ENCODE measurements at places on chromosomes 7 and 10. TPM values are rescaled to one million over a fixed set of nuclear protein-coding genes. Genes with fewer than 3 reads are reported as not detected.
A peak's percentile ranks its signal among the peaks of the same experiment; 100 is the strongest.

- DNase-seq: no peak
Observed at GRCh38 chr7:36775676-36776075, 51.4 kb upstream of the AOAH start.

DNA sequence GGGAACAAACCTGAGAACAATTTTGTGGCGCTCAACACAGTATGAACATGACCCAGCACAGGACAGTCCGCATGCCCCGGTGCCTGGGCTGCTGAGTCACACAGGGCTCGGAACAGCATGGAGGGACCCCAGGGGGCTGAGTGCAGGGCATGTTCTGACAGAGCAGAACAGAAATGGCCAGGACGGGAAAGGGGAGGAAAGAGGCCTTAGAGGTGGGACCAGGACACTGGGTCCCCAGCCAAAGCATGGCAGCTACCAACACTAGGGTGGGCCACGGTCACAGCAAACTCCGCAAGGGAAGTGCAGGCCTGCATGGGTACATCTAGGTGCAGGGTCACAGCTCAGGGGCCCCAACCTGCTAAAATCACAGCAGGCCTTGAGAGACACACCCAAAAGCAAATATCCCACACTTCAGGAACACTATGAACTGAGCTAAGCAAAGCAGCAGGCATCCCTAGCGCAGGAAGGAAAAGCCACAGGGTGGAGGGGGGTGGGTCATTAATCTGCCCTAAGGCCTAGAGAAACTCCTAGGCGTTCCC, 5.6 kb downstream of the IMPDH1 start:
- no peak for DNase-seq

DNA sequence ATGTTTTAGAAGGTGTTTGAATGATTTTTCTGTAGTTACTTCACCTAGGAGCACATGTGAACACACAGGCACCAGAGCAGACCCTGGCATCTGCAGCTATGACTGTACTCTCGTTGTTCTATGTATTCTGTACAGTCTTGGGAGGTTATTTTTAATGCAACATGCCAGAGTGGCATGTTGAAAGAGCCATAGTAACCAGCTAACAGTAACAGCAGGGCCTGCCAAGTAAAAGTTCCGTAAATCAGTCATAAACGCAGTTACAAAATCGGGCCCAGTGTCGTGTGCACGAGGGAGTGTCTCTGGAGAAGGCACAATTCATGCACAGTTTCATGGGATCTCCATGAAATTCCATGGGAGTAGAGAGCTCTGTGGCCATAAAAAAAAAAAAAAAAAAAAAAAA, 108.3 kb upstream of the CDK6 start:
- DNase-seq: no peak

DNA sequence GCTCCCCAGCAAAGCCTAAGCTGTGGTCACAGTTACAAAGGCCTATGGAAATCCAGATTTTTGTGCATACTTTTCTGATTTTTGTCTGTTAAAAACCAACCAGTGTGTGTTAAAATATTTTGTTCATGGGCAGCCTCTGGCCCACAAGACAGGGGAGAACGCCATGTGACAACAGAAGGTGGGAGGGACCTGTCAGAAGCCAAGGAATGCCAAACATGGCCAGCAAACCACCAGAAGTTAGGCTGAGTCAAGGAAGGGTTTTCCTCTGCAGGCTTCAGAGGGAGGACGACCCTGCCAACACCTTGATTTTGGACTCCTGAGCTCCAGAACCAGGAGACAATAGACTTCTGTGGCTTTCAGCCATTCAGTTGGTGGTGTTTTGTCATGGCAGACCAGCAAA, 127.3 kb downstream of the CUL2 start:
- no peak for DNase-seq

GRCh38 chr10:62071846-62072281, 170.4 kb downstream of the ARID5B start:
- DNase-seq: no peak

DNA sequence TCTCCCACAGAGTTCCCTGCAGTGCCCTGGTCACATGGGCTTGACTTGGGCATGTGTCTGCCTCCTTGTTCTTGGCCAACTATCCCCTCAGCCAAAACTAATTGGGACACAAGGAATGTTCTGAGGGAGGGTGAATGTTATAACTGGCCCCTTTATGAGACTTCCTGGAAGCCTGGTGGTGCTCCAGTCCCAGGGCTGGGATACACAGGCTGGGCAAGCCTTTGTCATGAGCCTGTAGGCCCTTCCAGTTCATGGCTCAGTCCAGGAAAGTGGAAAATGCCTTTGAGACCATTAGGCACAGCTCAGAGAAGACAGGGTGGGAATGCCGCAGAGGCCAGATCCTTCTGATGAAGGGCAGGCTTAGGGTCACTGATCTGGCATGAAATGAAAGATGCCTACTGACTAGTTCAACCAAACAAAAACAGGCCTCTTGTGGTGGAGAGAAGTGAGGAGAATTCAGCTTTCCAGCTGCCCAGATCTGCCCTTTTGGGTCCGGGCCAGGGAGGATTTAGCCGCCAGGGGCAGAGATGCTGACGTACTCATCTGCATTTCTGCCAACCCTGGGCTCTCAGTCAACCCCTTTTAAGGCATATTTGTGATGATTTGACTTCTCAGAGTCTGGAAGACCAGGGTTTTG, 961.5 kb downstream of the KCNMA1 start:
- peak; percentile 44 for DNase-seq

The MOGAT3 gene
- not detected for total RNA-seq

The FGL2 gene
- 5.9 TPM for total RNA-seq

DNA sequence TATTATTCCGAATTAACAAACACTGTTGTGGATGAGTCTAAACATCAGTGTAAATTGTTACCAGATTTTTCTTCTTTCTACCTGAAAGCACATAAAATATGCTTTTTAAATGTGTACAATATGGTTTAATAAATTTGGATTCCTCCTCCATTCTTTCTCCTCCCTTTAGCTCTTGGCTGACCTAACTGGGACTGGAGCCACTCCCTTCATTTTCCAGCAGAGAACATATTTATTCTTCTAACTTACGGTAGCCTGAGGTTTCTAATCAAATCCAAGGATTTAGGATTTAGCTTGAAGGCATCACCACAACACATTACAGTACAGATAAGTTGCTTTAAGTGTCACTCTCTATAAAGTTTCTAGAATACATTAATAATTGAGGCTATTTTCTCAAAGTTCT, 88.2 kb upstream of the SEMA3C start:
- DNase-seq: no peak

- DNase-seq: no peak
Observed at GRCh38 chr10:98758463-98758862, 311.7 kb upstream of the HPS1 start.

Measured in uterus (tissue), 4 donors.